ENCODE measurements at places on chromosomes 3 and 15.

DNA sequence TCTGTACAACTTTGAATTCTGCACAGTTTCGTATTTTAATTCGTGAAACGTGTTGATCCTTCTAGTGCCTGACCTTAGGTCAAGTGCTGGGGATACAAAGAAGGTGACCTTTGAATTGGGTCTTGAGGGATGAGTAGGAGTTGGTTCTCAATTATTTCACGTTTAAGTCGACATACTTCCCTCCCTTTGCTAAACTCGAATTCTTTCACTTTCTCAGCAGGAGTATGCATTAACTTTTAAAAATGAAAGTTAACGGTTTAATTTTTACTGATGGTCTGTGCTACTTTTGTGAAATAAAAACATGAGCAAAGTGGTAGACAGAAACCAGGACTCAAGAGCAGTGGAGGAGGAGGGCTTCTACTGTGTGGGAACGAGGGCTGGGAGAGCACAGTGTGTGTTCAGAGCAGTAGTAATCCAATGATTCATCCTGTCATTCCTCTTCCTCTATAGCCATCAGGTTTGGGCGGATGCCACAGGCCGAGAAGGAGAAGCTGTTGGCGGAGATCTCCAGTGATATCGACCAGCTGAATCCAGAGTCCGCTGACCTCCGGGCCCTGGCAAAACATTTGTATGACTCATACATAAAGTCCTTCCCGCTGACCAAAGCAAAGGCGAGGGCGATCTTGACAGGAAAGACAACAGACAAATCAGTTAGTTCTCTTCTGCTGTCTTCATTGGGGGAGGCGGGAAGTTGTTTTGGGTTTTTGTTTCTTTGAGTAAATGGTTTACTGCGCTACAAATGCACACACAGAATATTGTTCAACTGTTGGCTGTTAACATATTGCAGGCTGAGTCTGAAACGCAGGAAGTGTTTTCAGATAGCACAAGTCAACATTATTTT lies 78.6 kb upstream of the TSEN2 start:
- DNase-seq, result no peak

DNA sequence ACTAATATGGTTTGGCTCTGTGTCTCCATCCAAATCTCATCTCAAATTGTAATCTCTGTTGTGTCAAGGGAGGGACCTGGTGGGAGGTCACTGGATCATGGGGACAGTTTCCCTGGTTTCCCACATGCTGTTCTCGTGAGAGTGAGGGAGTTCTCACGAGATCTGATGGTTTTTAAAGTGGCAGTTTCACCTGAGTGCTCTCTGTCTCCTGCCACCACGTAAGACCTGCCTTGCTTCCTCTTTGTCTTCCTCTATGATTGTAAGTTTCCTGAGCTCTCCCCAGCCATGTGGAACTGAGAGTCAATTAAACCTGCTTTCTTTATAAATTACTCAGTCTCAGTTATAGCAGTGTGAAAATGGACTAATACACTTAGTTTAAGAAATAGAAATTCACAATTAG lies 228.9 kb downstream of the CD47 start:
- no peak for DNase-seq

- DNase-seq, result no peak
These were observed 368.7 kb downstream of the MFSD1 start for GRCh38 chr3:159170436-159171003.

DNA sequence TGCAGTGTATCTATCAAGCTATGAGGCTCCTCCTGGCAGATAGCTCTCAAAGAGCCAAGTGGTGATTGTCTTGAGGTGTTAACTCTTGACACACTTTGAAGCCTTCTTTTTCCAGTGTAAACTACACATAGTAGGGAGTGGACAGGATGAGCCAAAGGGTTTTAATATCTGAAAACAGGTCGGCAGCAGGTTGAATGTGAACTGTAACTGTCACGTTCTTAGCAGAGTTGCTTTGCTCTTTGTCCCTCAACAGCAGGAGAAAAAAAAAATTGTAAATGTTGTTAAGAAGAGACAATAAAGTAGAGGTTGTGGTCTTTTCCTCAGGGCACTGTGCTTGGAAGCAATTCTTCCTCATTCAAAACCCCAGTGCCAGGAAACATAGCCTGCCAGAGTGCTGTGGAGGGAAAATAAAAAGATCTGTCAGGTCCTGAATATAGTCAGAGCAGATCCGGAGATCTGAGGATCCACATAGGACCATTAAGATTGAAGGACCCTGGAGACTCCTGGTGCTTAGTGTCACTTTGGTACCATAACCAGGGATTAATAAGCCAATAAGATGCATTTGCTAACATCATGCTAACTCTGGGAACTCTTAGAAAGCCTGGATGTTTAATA lies 229.7 kb downstream of the NAALADL2 start:
- DNase-seq, result no peak

- no peak for DNase-seq
These were observed 67.2 kb downstream of the IL1RAP start for GRCh38 chr3:190581041-190581541.

DNA sequence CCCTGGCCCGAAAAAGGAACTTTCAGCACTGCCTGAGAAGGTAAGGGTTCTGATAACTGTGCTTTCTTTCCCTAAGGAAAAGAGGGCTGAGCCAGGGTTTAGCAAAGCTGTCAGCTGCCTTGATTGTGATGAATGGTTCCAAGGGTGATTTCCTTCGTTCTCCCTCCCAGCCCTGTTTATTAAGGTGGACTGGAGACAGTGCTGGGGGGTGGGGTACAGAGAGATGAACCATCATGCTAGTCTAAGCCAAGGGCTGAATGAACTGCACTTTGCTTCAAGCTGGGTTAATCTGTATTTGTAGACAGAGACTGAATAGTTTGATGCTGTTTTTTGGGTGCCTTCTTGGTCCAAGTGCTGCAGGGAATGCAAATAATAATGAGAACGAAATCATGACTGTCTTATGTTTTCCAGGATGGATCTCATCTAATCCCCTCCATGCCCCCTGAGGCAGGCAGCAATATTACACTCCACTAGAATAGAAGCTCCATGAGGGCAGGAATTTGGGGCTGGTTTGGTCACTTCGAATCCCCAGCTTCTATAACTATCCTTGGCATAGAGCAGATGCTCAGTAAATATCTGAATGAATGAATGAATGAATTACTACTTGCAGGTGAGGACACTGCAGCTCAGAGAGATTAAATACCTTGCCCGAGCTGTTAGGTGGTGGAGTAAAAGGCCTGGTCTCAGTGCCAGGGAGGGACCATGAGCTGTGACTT lies 10.9 kb downstream of the PXYLP1 start:
- DNase-seq, result no peak

Data from T-helper 22 cell (primary cell).